ENCODE measurements at places on chromosomes 13 and 19.

DNA sequence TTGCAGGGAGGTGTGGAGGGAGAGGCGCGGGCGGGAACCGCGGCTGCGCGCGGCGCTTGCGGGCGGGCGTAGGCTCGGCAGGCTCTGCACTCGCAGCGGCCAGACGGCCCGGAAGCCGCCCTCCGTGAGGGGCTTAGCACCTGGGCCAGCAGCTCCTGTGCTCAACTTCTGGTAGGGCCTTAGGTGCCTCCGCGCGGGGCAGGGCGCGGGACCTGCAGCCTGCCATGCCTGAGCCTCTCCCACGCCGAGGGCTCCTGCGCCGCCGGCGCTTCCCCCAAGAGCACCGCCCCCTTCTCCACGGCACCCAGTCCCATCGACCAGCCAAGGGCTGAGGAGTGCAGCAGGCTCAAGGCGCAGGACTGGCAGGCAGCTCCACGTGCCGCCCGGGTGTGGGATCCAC lies 940.8 kb upstream of the PCDH9 start:
- no peak for DNase-seq

- no peak for DNase-seq
These were observed 1972.2 kb downstream of the OLFM4 start for GRCh38 chr13:55000844-55001243.

GRCh38 chr13:34250151-34250670 lies 432.3 kb downstream of the RFC3 start:
- DNase-seq: no peak

GRCh38 chr13:46735425-46735824 lies 61.5 kb downstream of the ESD start:
- no peak for DNase-seq

- DNase-seq: no peak
These were observed 1417.6 kb downstream of the UQCRFS1 start for GRCh38 chr19:27795369-27795768.

GRCh38 chr13:107882708-107883560 lies 332.4 kb downstream of the LIG4 start:
- DNase-seq: no peak

DNA sequence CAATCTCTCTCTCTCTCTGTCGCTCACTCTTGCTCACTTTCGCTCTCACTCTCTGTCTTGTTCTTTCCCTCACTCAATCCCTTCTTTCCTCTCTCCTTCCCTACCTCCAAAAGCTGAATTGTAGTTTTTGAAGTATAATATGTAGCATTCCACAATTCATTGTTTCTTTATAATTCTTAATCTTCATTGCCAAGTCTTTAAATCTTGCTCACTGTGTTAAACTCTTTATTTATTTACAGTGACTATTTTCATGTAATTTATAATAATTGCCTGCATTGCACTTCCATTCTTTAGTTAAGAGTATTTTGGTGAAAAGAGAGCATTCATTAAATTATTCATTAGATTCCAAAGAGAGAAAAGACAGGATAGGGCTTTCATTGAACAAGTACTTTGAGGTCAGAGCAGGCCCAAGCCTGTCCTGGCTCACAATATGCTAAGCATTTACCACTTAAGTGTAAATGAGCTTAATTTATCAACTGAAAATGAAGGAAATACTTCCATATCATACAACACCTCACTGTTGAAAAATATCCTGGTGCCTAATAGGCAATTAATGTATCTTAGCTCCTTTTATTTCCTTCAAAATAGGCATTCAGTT lies 257.4 kb upstream of the SLITRK1 start:
- DNase-seq: no peak

All from stimulated activated CD4-positive, alpha-beta T cell treated with anti-CD3 and anti-CD28 coated beads, Interleukin-4, amount 100 ng/mL, for 4 hours (primary cell).